Activated CD4-positive, alpha-beta T cell treated with anti-CD3 and anti-CD28 coated beads for 4 hours (primary cell): ENCODE measurements at places on chromosomes 5 and 9.

- no peak for DNase-seq
Measured at GRCh38 chr9:84839541-84839940, 170.0 kb downstream of the NTRK2 start.

GRCh38 chr5:161803-162110 is 29.5 kb upstream of the LRRC14B start:
- no peak for DNase-seq

- no peak for DNase-seq
Measured at GRCh38 chr9:113579283-113580040, 115.9 kb downstream of the RGS3 start.

GRCh38 chr9:1083325-1083913 is 33.3 kb downstream of the DMRT2 start:
- DNase-seq: no peak

DNA sequence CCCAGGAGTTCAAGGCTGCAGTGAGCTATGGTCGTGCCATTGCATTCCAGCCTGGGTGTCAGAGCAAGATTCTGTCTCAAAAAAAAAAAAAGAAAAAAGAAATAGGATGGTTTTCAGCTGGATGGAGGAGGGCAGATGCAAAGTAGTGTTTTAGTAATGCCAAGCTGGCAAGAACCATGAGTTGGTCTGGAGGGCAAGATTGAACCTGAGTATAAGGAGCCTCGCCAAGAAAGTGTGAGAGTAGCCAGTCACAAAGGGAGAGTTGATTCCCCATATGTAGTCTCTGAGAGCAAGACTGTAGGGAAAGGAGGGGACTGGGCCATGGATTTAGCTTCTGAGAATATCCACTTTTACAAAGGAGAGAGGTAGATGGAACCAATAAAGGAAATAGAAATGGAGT is 6.9 kb downstream of the TNFAIP8 start:
- DNase-seq: no peak

GRCh38 chr9:73423891-73424290 is 272.2 kb downstream of the ANXA1 start:
- DNase-seq: no peak

- no peak for DNase-seq
Measured at GRCh38 chr5:152736906-152737305, 331.8 kb upstream of the NMUR2 start.

- no peak for DNase-seq
Measured at GRCh38 chr9:78565481-78565880, 268.6 kb downstream of the PSAT1 start.

- DNase-seq: no peak
Measured at GRCh38 chr9:92483627-92484545, 1.6 kb upstream of the ASPN start.

DNA sequence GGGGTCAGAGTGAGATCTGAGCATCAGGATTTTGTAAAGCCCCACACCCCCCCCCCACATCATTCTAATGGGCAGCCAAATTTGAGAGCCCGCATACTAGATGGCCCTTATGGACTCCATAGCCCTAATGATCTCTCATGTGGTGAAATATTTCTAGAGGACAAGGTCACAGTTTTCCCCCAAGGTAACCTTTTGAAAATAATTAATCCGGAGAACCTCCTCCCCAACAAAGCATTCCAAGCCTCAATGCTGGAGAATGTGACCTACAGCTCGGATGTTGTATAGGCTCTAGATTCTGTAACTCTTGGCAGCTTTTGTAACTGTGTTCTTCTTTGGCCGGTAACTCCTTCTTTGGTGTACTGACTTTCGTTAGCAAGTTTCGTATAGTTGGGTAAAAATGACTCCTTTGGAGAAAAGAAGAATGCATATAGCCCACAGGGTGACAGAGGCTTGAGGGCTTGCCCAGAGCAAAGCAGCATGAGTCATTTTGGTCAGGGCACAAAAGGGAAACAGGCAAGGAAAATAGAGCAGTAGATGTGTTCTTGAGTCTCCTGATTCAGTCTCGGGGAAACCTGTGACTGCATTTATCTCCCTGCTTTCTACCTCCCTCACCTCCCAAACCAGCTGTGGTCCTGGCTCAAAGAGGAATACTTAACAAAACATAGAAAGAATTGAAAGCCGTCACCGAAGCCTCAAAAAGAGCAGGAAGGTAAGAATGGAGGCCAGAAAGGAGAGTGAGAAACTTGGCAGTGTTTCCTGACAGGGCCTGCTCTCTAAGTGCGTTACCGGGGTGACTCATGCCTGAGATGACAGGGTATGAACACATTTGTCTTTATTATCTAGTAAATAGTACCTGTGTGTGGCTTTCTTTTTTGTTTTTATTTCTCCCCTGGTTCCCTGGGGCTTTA is 6.6 kb upstream of the XPA start:
- peak; percentile 20 for DNase-seq

- DNase-seq: no peak
Measured at GRCh38 chr5:23332650-23333251, 174.7 kb upstream of the PRDM9 start.

DNA sequence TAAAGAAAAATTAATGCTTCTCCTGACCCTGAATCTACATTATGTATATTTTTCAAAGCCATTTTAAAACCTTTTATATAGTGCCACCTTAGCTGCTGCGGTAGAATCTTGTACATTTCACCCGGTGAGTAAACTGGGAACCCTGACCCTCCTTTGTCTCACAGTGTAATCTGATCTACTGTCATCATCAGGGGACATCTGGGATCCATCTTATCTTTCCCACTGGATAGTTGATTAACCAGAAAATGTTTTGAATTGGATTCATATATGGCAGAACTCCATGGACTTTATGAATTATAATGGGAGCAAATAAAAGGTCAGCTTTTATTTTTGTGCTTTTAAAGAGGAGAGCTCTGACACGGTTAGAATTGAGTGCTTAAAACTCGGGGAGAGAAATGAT is 95.0 kb downstream of the ADAMTSL1 start:
- DNase-seq: no peak

DNA sequence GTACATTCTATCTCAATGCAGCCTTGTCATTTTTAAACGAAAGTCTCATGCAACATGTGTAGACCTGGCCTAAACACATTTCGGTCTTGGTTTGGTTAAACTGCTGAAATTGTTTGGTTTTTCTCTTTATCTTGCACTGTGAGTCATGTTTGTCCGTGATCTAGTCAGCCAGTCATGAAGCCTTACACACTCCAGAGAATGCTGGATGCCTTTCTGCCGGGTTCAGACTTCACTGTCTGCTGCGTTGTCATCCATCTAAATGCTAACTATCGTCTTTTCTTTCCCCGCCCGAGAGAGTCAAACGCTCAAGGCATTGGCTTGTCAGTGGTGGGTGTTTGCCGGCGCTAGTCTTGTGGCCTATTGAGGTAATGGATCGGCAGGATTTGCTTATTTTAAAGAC is 1194.6 kb upstream of the WWC1 start:
- DNase-seq: no peak

DNA sequence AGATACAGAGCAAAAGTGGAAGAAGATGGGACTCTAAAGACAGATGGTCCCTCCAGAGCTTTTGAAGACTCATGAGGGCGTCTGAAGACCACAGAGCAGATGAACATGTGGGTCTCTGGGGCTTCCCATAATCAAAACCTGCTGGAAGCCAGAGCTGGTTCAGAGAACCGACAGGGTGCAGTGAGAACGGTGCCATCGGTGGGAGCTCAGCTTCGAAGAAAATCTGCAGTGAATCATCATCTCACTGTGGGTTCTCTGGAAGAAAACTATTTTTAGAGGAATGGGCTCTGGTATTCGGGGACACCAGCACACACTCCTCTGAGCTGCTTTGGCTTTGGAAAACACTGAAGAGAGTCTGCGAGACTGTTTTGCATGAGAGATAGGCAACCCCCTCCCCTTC is 222.4 kb upstream of the PANK3 start:
- no peak for DNase-seq

DNA sequence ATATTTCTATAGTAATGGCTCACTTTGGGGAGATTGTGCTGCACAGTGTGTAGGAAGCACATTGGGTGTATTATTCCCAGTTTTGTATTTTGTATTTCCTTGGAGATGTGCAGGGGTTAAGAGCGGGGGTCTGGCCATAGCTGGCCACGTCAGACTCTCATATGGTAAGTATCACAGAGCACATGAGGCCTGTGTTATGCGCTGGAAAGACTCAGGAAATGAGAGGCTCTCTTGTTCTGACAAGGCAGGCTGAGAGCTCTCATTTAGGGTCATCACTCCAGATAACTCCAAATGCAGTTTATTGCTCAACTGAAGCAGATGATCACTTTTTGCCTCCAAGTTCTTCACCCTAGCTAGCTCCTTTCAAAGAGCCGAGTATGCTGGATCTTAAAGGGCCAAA is 205.7 kb downstream of the NTRK2 start:
- no peak for DNase-seq

GRCh38 chr9:71233646-71234045 is 112.2 kb upstream of the TRPM3 start:
- no peak for DNase-seq

GRCh38 chr9:22446950-22447617 is 460 bp downstream of the DMRTA1 start:
- DNase-seq: peak; percentile 15

- DNase-seq: no peak
Measured at GRCh38 chr5:30749971-30750370, 443.5 kb upstream of the CDH6 start.

DNA sequence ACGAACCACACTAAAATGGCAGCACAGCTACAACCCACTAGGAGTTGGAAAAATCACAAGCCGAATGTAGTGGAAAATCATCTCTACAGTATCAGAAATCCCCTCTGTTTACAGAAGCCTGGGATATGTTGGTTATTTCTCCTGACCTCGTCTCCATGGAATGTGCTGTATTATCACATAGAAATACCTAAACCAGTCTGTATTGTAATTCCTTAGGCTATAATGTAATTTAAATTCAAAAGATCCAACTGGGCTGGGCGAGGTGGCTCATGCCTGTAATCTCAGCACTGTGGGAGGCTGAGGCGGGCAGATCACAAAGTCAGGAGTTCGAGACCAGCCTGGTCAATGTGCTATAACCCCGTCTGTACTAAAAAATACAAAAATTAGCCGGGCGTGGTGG is 244.8 kb upstream of the MPDZ start:
- DNase-seq: no peak

GRCh38 chr5:174204535-174205313 is 159.2 kb downstream of the NSG2 start:
- DNase-seq: no peak

DNA sequence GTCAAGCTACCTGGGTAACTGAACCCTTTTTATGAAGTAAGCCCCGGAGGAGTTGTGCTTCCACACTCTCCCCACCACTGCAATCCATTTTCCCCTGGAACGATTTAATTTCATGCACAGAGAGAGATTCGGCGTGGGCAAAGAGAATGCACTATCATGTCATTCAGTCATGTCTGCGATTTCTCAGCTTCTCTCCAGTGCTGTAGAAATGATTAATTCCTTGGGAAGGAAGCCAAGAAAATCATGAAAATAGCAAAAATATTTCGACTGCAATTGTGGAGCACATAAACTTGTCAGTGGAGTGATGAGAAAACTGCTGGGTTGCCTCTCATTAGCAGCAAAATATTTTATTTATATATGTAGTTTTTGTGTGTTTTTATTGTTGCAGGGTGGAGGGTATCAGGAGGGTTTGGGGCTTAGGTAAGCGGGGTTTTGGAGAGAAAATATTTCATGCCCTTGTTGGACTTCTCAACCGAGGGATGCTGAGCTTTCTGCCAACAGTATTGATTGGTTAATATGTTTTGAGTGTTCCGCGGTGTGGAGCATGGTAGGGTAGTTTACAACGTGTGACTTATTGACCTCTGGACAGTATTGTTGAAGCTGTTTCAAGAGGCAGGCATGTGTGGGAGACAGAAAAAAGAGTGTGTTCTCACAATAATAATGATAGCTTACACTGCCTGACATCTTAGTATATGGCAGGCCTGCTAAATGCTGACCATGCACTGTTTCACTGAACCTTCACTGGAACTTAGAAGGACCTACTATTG is 69.3 kb downstream of the SGCD start:
- no peak for DNase-seq

DNA sequence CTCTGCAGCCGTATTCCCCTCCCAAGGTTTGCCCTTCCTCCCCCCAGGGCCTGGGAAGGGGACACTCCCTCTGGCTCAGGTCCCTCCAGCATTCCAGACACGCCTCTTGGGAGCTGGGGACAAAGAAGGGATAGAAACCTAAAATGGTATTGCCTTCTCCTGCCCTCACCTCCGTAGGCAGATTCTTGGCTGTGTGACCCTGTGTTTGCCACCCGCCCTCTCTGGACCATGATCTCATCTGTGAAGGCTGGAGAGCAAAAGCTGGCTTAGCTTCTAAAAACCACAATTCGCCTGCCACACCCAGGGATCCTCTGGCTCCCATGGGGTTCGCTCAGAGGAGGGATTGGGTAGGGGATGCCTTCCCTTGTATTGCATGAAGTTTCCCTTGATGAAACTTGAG is 7.7 kb downstream of the AQP3 start:
- no peak for DNase-seq

DNA sequence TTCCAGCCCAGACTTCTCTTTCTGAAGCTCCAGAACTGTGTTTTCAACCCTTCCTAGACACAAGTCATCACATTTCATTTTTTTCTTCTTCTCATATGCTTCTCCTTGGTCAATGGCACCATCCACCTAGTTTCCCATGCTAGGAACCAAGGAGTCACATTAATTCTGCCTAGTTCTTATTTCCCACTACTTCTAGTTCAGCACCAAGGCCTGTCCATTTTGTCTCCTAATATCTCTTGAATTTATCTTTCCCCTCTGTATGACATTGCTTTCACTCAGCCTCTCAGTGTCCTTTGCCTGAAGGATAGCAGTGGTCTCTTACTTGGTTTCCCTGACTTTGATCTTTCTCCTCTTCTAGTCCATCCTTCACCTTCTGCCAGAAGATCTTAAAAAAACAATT is 38.8 kb downstream of the ARHGEF28 start:
- DNase-seq: no peak

GRCh38 chr5:167381457-167381856 is 910.0 kb upstream of the WWC1 start:
- DNase-seq: no peak

DNA sequence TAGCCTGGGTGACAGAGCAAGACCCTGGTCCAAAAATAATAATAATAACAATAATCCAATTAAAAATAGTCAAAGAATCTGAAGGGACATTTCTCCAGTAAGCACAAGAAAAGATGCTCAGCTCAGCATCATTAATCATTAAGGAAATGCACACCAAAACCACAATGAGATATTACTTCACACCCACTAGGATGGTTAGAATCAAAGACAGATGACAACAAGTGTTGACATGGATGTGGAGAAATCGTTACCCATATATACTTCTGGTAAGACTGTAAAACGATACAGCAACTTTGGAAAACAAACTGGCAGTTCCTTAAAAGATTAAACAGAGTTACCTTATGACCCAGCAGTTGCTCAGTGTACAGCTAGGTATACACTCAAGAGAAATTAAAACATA is 5.3 kb upstream of the FANCG start:
- no peak for DNase-seq

DNA sequence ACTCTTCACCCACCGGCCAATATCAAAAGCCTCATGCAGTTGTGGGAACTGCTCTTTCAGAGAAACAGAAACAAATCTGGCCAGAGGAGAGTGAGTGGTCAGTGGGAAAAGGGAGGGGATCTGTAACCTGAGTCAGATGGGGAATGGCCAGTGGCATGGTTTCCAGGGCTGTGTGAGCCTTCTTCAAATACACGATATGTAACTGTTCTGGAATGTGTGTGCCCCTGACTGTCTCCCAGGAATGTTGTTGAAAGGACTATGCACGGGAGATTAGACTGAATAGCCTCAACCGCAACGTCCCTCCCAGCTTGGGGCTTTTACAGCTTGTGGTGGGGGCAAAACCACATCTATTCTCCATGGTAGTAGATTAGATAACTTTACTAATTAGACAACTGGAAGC is 60.8 kb downstream of the SH3TC2 start:
- no peak for DNase-seq

- DNase-seq: no peak
Measured at GRCh38 chr9:85536076-85536475, 205.7 kb downstream of the AGTPBP1 start.
